Stimulated activated CD8-positive, alpha-beta memory T cell treated with anti-CD3 and anti-CD28 coated beads, Interleukin-15, amount 100 ng/mL, for 4 hours (primary cell): ENCODE measurements at places on chromosomes 4 and X.

- DNase-seq = no peak
Measured at GRCh38 chrX:18174971-18175370, 45.7 kb downstream of the BEND2 start.

DNA sequence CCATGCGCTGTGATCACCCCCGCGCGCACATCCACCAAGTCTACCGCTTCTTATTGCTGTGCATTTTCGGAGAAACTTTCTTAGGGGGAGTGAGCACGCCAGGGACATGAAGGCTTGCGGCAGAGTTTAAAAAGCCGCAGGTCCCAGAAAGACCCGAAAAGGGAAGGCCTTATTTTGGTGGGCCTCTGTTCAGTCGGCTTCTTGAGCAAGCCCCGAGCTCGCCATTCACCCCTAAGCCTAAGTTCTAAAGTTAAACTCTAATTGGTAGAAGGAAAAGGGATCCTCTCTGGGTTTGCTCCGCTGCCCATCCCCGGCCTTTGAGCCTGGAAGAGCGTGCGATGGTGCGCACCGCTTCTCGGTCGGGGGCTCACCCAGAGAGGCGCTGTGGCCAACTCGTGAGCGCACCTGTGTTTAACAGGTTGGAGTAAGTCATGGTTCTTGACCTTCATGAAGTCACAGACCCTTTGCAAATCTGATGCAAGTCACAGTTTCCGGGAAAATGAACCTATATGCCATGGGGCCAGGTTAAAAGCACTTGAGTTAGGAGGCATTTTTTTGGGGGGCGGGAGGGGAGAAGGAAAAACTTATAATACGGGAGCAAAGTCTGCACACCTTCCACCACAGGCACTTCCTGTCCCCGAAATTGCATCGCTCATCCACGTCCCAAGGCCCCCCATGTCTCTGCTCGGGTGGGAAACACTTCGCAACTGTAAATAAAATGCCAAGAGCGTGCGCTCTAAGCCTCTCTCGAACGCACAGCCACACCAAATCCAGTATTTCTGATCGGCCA is 1.9 kb downstream of the PHOX2B start:
- no peak for DNase-seq

GRCh38 chr4:91829531-91829930 is 474.2 kb upstream of the GRID2 start:
- no peak for DNase-seq

- no peak for DNase-seq
Measured at GRCh38 chr4:189176002-189176401, 764.7 kb upstream of the FRG1 start.

GRCh38 chr4:148443512-148444295 is 1.5 kb upstream of the NR3C2 start:
- DNase-seq = peak; percentile 2

DNA sequence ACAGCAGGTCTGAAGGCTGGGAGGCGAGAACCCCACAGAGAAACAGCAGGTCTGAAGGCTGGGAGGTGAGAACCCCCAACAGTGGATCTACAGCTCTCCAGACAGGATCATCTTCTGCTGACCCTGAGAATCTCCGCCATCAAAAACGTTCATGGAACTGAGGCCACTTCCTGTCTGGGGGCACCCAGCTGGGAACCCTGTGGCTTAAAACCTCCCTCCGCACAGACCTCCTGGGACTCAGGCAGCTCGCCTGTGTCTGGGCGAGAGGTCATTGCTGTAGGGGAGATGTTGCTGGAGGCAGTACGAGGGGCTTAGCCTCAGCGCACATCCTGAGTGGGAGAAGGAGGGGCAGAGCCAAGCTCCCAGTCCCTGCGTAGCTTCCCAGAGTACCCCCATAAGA is 15.1 kb upstream of the CLDN24 start:
- no peak for DNase-seq

DNA sequence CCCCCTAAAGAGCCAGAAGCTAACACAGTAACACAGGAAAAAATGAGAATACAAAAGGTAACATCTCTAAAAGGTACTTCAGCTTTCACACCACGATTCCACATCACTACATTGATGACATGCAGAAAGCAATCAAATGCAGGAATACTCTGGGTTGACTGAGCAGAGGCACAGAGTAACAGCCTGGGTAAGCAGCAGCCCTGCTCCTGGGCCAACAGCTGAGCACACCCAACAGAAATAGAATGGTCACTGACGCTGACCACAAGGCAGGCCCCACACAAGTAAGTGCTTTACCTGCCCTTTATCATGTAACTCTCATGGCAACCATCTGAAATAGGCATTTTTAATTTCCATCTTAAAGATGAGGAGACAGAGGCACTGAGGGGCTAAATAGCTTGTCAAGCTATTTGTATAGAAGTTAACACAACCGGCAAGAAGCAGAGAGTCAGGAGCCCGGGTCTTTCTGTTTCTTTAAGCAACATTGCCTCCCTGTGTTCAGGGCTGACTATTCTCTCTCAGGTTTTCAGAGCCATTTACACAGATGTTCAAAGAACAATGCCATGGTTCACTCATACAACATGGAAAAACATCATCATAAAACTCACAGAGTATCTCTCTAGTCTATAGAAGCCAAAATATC is 168.9 kb downstream of the ZNF674 start:
- no peak for DNase-seq

- no peak for DNase-seq
Measured at GRCh38 chr4:150906987-150907633, 108.0 kb downstream of the LRBA start.

- no peak for DNase-seq
Measured at GRCh38 chrX:46791927-46792809, 33.2 kb upstream of the SLC9A7 start.

GRCh38 chr4:166895771-166896170 is 338.5 kb downstream of the SPOCK3 start:
- no peak for DNase-seq
